ENCODE measurements at places on chromosomes 4 and X. TPM values are rescaled to one million over a fixed set of nuclear protein-coding genes. Genes with fewer than 3 reads are reported as not detected.

DDIT4L gene
- 0.35 TPM for total RNA-seq

SCML2 gene
- 0.92 TPM for total RNA-seq

SMIM10L2A gene
- total RNA-seq = 1.9 TPM

HSFX3 gene
- not detected for total RNA-seq

FAM184B gene
- not detected for total RNA-seq

Data from mucosa of gallbladder (tissue), 1 donor.